Type B pancreatic cell (in vitro differentiated cells): ENCODE measurements at places on chromosomes 2 and 18. TPM values are rescaled to one million over a fixed set of nuclear protein-coding genes. Genes with fewer than 3 reads are reported as not detected.

DNA sequence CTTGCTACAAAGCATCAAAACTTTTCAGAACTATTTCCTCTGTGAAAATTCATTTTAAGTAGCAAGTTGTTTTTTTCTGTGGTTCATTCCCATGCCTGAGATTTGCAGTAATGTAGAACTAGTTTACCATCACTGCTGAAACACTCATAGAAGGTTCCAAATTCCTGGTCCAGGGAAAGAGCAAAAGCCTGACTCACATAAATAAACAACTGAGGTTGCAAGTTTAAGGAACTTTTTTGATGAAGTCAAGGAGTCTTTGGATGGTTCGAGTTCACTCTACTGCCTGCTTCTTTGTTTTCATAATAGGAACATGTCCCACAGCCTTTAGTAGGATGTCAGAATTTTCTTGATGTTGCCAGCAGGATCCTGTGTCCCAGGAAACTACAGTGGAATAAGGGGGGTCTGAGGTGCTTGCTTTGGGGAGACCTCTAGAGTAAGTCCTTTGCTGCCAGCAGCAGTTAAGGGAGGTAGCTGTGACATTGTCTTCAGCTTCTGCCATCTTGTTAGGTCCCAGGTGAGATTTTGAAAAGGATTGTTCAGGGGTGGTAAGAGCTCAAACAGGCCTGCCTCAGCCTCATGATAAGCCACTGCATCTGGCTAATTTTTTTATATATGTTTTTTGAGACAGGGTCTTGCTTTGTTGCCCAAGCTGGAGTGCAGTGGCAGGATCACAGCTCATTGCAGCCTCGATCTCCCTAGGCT, 43.9 kb downstream of the ACSL3 start:
- no peaks in the 10 kb centered on the region for H3K27me3 ChIP-seq
- DNase-seq: no peak
- peaks cover 24% of the 10 kb centered on the region for H3K36me3 ChIP-seq

- no peak overlapping the region for H3K4me3 ChIP-seq
- H3K27ac ChIP-seq: no peak overlapping the region
- no peaks in the 10 kb centered on the region for H3K4me1 ChIP-seq
- H3K36me3 ChIP-seq: no peaks in the 10 kb centered on the region
- DNase-seq: no peak
These were observed 1234.6 kb upstream of the CHAC2 start for GRCh38 chr2:52532956-52533355.

GNAL gene
- total RNA-seq: 8.3 and 12.9 TPM in 2 replicates

CMPK2 gene
- total RNA-seq: 4.4 and 7.2 TPM in 2 replicates
